ENCODE measurements at places on chromosomes 1 and 21. TPM values are rescaled to one million over a fixed set of nuclear protein-coding genes. Genes with fewer than 3 reads are reported as not detected.

Gene FAM110D
- 0.51 TPM for total RNA-seq

Gene GSTM5
- not detected for total RNA-seq

Gene SZT2
- total RNA-seq = 16.7 TPM

GRCh38 chr1:189960769-189961168 is 516.9 kb downstream of the BRINP3 start:
- no peak for DNase-seq

DNA sequence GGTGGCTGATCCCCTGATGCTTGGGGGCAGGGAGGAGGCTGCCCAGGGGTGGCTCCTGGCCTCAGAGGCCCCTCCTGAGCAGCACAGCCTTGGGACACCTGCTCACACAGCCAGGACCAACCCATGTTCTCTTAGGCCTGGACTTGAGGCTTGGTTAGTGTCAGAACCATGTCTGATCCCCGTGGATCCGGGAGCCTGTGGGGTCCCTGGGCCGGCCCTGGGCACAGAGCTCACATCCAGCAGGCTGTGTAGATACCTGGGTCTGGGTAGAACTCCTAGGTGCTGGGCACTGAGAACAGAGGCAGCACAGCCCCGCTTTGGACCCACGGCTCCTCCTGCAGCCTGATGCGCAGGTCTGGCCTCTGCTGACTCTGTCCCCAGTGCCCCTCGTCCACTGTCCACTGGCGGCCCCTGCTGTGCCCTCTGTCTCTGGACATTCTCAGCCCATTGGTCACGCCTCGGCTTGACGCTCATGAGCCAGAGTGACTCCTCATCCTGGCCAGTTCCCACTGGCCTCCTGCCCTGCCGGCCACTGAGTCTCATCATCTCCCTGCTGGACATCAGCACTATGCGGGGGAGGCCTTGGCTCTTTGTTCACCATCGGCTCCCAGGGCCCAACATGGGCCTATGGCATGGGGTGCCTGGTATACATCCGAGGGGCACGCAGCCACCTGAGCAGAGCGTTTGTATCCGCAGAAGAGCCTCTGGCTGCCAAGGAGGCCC is 70.2 kb downstream of the TRIM11 start:
- DNase-seq = no peak

- peak; percentile 32 for DNase-seq
Observed at GRCh38 chr1:25148673-25149300, 83.5 kb downstream of the SYF2 start.

DNA sequence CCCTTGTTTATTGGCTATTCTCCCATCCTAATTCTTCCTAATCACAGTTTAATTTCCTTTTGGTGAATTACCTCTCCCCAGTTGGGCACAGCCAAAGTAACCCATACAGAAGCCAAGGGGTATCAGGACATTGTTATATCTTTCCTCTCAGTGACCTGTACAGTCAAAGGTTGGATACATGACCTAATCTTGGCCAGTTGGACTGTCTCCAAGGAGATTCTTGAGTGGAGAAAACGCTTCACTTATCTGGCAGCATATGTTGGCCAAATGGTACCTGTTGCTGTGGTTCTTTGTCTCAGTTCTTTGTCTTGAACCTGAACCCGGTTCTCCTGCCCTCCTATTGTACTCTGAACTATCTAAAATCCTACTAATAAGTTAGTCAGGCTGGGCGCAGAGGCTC is 15.3 kb upstream of the TBCE start:
- no peak for DNase-seq
